CD4-positive, alpha-beta T cell treated with Interleukin-2 at 100 ng/mL for 4 hours (primary cell): ENCODE measurements at places on chromosomes 2 and 18.

- no peak for DNase-seq
Measured at GRCh38 chr2:189260361-189260814, 80.8 kb upstream of the COL5A2 start.

- DNase-seq, result no peak
Measured at GRCh38 chr2:25341011-25341727, 556 bp downstream of the DNMT3A start.

DNA sequence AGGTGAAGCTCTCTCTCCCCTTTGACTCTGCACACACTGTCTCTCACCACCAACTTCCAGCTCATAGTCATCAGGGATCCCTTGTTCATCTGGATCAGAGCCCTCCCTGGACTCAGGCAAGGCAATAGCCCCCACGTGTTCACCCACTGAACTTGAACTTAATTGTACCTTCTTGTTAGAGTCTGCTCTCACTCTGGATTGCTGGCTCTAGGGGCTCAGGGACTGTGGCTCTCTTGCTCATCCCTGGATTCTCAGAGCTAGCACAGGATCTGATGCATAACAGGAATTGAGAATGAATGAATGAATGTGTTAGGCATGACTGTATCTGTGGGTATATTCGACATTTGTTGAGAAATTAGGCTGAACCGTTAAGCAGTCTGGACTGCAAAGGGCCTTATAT lies 16.7 kb upstream of the ASAP2 start:
- DNase-seq, result no peak

- DNase-seq, result no peak
Measured at GRCh38 chr2:96423291-96423690, 81.9 kb downstream of the NEURL3 start.
